Trophoblast cell (in vitro differentiated cells and primary cell): ENCODE measurements at places on chromosomes 1 and 21.
A peak's percentile ranks its signal among the peaks of the same experiment; 100 is the strongest.

- DNase-seq: no peak
- no peaks in the 10 kb centered on the region for H3K4me1 ChIP-seq
- H3K4me3 ChIP-seq: no peak overlapping the region
- no peaks in the 10 kb centered on the region for H3K27me3 ChIP-seq
- no peaks in the 10 kb centered on the region for H3K36me3 ChIP-seq
Measured at GRCh38 chr1:194731025-194731424, 1544.6 kb upstream of the B3GALT2 start.

DNA sequence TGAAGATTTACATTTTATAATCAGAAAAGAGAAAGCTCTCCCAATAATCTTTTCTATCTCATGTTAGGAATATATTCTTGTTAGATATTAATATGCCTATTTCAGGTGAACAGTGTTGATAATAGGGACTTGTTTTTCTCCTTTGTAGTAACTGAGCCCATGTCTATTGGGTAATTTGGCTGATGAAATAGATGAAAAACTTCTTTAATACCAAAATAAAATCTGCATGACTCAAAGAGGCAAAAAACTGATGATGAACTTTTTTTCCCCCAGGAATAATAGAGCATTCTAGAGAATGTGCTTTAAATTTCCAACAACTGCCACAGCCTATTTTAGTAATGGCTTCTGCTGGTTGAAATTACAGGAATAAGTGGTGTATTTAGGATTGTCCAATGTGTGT lies 178.9 kb upstream of the GREM2 start:
- H3K27ac ChIP-seq: no peak overlapping the region
- no peak overlapping the region for H3K4me3 ChIP-seq
- DNase-seq: no peak
- no peaks in the 10 kb centered on the region for H3K36me3 ChIP-seq
- no peaks in the 10 kb centered on the region for H3K27me3 ChIP-seq

DNA sequence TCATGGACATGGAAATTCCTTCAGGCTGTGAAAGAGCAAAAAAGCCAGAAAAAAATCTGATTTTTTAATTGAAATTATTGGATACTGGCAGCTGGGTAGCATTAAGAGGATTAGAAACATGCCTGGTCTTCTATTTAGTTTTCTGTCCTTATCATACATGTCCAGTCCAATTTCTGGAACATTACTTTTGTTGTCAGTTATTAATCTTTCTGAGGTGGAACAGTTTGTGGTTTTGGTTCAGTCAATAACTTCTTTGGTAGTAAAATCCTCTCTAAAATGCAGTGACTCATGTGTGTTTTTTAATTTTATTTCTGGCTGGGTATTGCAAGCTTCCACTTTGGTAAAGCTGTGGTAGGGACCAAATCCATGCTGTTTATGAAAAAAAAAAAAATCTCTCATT lies 687.0 kb upstream of the ADGRL2 start:
- H3K27ac ChIP-seq: no peak overlapping the region
- no peak overlapping the region for H3K4me3 ChIP-seq
- no peaks in the 10 kb centered on the region for H3K4me1 ChIP-seq
- no peaks in the 10 kb centered on the region for H3K36me3 ChIP-seq
- no peaks in the 10 kb centered on the region for H3K27me3 ChIP-seq

- no peaks in the 10 kb centered on the region for H3K27me3 ChIP-seq
- no peak for DNase-seq
- H3K4me3 ChIP-seq: no peak overlapping the region
- H3K4me1 ChIP-seq: no peaks in the 10 kb centered on the region
Measured at GRCh38 chr1:202752774-202753173, 42.5 kb upstream of the SYT2 start.

DNA sequence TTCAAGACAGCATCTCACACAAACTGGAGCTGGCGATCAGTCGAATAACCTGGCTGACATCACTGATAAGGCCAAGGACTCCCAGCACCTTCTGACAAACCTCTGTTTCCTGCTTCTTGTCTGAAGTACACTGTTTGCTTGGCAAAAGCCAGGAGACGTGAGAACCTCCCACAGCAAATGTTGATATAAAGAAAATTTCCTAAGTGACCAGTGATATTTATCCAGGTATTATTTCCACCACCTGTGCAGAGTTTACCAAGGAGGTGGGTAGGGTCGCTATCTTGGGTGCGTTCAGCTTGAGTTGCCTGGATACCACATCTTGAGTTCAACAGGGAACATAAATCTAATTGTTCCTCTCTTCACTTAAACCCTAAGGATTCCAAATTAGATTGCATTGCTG lies 72.9 kb downstream of the SETD4 start:
- DNase-seq: no peak
- H3K4me1 ChIP-seq: peaks cover 6% of the 10 kb centered on the region
- H3K36me3 ChIP-seq: no peaks in the 10 kb centered on the region
- no peak overlapping the region for H3K4me3 ChIP-seq

DNA sequence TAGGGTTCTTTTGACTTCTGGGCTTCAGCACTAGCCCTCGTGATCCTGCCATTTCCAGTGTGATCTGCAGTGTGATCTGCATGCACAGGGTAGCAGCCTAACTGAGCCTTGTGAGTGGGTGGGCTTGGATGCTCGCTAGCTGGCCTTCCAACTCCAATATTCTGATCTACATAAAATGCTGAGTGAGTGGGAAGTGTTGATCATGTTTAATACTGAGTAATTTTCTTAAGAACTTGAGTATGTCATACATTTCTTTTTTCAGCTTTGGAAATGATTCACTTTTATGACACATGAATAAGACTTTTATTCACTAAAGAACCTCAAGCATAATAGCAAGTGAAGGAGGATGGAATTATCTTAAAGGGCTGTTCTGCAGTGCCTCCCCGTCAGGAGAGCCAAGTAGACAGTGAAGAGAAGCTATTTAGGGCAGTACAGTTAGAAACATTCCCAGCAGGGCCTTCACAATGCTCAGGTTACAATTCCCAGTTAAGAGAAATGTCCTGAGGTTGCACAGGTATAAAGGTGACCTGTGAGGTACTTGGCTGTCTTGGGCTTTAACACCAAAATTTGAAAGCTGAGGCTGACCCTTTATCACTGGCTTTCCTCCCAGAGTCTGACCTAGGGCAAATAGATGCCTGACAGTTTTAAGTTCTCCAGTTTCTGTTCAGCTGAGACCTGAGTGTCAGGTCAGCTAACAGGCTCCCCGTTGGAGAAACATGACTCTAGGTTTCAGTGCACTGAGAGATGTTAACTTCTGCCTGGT lies 29.1 kb upstream of the LRRC8C start:
- no peak overlapping the region for H3K27ac ChIP-seq
- no peak overlapping the region for H3K4me3 ChIP-seq
- no peaks in the 10 kb centered on the region for H3K27me3 ChIP-seq
- DNase-seq: no peak
- H3K36me3 ChIP-seq: no peaks in the 10 kb centered on the region
- no peaks in the 10 kb centered on the region for H3K4me1 ChIP-seq

DNA sequence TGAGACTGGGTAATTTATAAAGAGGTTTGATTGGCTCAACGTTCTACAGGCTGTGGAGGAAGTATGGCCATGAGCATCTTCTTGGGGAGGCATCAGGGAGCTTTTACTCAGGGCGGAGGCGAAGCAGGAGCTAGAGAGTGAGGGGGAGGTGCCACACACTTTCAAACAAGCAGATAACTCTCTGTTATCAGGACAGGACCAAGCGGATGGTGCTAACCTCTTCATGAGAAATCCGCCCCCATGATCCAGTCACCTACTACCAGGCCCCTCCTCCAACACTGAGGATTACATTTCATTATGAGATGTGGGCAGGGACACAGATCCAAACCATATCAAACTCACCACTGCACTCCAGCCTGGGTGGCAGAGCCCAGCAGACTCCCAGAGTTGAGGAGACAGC lies 11.5 kb upstream of the LRRC47 start:
- no peak for DNase-seq
- no peak overlapping the region for H3K4me3 ChIP-seq
- H3K4me1 ChIP-seq: no peaks in the 10 kb centered on the region
- H3K27me3 ChIP-seq: no peaks in the 10 kb centered on the region
- no peak overlapping the region for H3K27ac ChIP-seq

GRCh38 chr1:93979718-93980319 lies 70.6 kb upstream of the GCLM start:
- no peaks in the 10 kb centered on the region for H3K27me3 ChIP-seq
- peaks cover 24% of the 10 kb centered on the region for H3K4me1 ChIP-seq
- DNase-seq: no peak
- H3K36me3 ChIP-seq: no peaks in the 10 kb centered on the region
- H3K4me3 ChIP-seq: no peak overlapping the region
- peak overlapping the region; percentile 68 for H3K27ac ChIP-seq

DNA sequence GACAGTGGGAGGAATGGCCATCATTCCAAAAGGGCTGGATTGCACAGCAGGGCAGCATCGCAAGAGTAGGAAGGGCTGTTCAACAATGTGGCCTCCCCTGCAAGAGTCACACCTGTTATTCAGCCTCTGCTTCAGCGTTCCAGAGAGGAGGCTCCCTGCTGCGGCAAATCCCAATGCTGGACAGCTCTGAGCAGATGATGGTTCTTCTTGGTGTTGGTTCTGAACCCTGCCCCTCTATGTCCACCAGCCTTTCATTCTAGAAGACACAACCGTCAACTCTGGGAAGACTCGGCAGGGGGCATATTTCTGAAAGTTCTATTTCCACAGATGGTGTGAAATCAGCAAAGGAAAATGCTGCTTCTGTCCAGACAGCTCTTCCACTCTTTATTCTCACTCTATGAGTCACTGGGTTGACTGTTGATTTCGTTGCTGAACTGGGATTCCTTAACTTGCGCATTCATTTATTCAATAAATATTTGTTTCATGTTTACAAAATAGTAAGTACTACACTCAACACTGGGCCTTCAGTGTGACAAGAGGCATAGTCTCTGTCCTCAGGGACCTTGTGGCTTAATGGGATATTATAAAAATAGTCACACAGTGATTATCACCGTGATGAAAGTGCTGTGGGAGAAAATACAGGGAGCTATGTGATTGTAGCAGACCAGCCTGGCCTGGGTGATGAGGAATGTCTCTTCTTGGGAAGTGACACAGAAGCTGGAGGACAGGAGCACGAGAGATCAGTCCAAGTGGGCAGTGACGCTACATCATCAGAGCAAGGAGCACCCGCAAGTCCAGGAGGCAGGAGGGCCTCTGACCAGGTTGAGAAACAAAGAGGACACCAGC lies 260.3 kb downstream of the SIPA1L2 start:
- no peak for DNase-seq
- no peaks in the 10 kb centered on the region for H3K27me3 ChIP-seq
- H3K36me3 ChIP-seq: no peaks in the 10 kb centered on the region
- H3K4me1 ChIP-seq: peaks cover 9% of the 10 kb centered on the region
- H3K4me3 ChIP-seq: no peak overlapping the region

DNA sequence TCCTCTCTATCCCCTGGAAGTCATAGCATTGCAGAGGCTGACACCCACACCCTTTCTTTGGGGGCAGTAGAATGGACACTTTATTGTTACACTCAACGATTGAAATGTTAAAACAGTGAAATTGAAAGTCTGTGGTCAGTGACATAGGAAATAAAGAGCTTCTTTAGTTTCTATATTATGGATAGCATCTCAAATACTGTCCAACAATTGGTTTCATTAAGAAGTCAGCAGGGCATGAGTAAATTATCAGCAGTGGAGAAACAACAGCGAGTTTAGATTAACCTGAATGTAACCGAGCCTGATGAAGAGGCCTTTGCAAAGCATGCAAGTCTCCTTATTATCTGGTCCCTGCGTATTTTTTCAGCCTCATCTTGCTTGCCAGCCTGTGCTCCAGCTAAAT lies 350.7 kb downstream of the NTNG1 start:
- no peak for DNase-seq
- H3K27ac ChIP-seq: no peak overlapping the region
- H3K27me3 ChIP-seq: no peaks in the 10 kb centered on the region
- H3K36me3 ChIP-seq: no peaks in the 10 kb centered on the region
- H3K4me3 ChIP-seq: no peak overlapping the region

DNA sequence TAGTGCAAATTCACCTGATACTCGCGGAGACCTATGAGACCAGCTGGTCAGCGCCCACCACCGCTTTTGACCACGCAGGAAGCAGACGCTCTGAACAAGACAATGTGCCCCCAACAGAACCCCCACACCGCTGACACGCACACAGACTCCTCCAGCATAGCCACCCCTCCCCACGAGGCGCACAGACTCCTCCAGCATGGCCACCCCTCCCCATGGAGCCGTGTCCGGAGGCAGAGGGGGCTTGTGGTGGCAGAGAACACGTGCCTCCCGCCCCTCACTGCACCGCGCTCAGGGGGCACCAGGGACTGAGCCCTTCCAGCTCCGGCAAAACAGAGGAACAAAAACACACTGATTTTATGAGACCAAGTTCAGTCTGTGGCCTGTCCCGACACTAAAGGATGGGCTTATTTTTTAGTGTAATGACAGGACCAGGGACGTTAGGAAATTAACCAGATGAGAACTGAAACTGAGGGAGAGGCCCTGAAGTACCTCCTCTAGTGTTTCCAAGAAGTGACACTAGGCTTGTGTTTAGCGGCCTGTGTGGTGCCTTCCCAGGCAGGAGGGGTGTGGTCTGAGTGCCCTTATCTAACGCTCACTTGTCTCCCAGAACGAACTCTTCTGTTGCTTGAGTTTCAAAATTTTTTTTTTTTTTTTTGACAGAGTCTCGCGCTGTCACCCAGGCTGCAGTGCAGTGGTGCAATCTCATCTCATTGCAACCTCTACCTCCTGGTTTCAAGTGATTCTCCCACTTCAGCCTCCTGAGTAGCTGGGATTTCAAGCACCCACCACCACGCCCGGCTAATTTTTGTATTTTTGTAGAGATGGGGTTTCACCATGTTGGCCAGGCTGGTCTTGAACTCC lies 10.0 kb upstream of the AGPAT3 start:
- no peak overlapping the region for H3K27ac ChIP-seq
- H3K4me3 ChIP-seq: no peak overlapping the region
- H3K36me3 ChIP-seq: no peaks in the 10 kb centered on the region
- H3K27me3 ChIP-seq: no peaks in the 10 kb centered on the region
- no peak for DNase-seq

- no peak for DNase-seq
- H3K36me3 ChIP-seq: peaks cover 4% of the 10 kb centered on the region
- no peak overlapping the region for H3K27ac ChIP-seq
- no peaks in the 10 kb centered on the region for H3K27me3 ChIP-seq
- peaks cover 5% of the 10 kb centered on the region for H3K4me1 ChIP-seq
Measured at GRCh38 chr1:64060611-64061302, 142.7 kb upstream of the UBE2U start.

DNA sequence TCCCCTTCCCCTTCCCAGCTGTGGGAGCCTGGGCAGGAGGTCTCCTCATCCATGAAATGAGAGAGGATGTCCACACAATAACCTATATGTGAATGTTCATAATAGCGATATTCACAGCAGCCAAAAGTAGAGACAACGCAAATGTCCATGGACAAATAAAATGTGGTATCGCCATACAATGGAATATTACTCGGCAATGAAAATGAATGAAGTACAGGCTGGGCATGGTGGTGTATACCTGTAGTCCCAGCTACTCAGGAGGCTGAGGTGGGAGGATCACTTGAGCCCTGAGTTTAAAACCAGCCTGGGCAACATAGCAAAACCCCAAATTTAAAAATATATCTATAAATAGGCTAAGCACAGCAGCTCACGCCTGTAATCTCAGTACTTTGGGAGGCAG lies 12.9 kb downstream of the ADPRS start:
- no peak for DNase-seq
- no peak overlapping the region for H3K27ac ChIP-seq
- no peak overlapping the region for H3K4me3 ChIP-seq
- H3K4me1 ChIP-seq: peaks cover 2% of the 10 kb centered on the region
